ENCODE measurements at places on chromosomes 6 and 20. TPM values are rescaled to one million over a fixed set of nuclear protein-coding genes. Genes with fewer than 3 reads are reported as not detected.

HLA-DRB1 gene
- 0.21 TPM for total RNA-seq

MLN gene
- total RNA-seq, result not detected

HLA-G gene
- 9.9 TPM for total RNA-seq

VARS2 gene
- 25.3 TPM for total RNA-seq

CARMIL1 gene
- total RNA-seq, result 17.4 TPM

SLC13A3 gene
- total RNA-seq, result 3.3 TPM

SLC35D3 gene
- not detected for total RNA-seq

TP53TG5 gene
- total RNA-seq, result not detected

TNFRSF21 gene
- 40.7 TPM for total RNA-seq

DZANK1 gene
- 1.4 TPM for total RNA-seq

ZC2HC1B gene
- not detected for total RNA-seq

FUT9 gene
- total RNA-seq, result under 0.01 TPM

AFDN gene
- 195 TPM for total RNA-seq

KIAA1755 gene
- not detected for total RNA-seq

TSBP1 gene
- not detected for total RNA-seq

CLPSL2 gene
- total RNA-seq, result not detected

C20orf204 gene
- total RNA-seq, result 0.34 TPM

GGTLC1 gene
- not detected for total RNA-seq

VEGFA gene
- total RNA-seq, result 779 TPM

PGC gene
- not detected for total RNA-seq

UBE2C gene
- not detected for total RNA-seq

TUBB2B gene
- total RNA-seq, result under 0.01 TPM

C6orf15 gene
- total RNA-seq, result 0.34 TPM

DUSP22 gene
- total RNA-seq, result 35.3 TPM

PTP4A1 gene
- total RNA-seq, result 414 TPM

PKHD1 gene
- not detected for total RNA-seq

CALHM6 gene
- total RNA-seq, result 0.68 TPM

MAPK13 gene
- 55.0 TPM for total RNA-seq

AKAP12 gene
- total RNA-seq, result 2.1 TPM

TRIM40 gene
- total RNA-seq, result not detected

STXBP5 gene
- total RNA-seq, result 23.9 TPM

MRPL14 gene
- total RNA-seq, result 58.4 TPM

ENPP1 gene
- 0.07 TPM for total RNA-seq

ZNF133 gene
- total RNA-seq, result 27.0 TPM

FHL5 gene
- total RNA-seq, result not detected

SOX4 gene
- total RNA-seq, result 81.7 TPM

CCN6 gene
- total RNA-seq, result not detected

LHFPL5 gene
- total RNA-seq, result 0.07 TPM

PDE10A gene
- total RNA-seq, result under 0.01 TPM

ZNF334 gene
- total RNA-seq, result 7.9 TPM

OOEP gene
- total RNA-seq, result 0.14 TPM

PDE7B gene
- 0.14 TPM for total RNA-seq

SNAP91 gene
- total RNA-seq, result 0.07 TPM

GJA10 gene
- total RNA-seq, result not detected

VSX1 gene
- not detected for total RNA-seq

WFDC11 gene
- not detected for total RNA-seq

LY6G6C gene
- under 0.01 TPM for total RNA-seq
